ELR (cell line): ENCODE measurements at places on chromosomes 7 and 10.

DNA sequence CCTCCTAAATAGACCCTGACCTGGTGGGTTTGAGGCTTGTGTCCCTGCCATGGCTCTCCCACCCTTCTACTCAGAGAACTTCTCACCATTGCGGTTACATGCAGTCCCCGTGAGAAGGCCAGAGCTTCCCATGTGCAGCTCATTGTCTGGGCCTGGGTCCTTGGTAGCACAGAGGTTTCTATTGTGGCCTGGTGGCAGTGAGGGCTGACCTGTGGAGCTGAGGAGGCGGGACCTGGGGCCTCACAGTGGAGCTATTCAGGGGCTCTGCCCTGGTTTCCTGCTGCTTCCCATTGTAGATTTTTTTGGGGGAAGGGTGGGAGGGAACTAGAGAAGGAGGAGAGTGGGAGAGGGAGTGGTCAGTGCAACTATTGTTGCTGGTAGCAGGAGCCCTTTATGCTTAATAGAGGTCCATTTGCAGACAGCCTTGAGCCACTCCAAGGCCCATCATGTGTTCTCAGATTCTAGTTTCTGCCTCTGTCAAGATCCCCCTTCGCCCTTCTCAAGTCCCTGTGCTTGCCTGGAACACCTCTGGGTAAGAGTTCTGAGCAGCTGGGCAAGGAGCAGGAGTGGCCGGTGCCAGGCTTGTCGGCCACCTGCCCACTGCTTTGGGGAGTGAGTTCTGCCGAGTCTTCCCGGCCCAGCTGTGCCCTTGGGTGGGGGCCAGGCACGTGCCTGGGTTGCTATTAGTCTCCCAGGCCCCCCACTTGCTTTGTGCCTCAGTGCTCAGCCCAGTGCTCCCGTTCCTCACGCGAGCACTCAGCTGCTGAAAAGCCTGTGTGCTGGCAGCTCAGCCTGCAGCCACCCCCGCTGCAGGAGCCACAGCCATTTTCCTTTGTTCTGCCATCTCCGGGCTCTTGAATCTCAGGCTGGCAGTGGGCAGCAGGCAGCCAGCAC, 10.7 kb downstream of the TSPAN14 start:
- DNase-seq, result peak; percentile 17

- peak; percentile 28 for DNase-seq
These were observed 21.9 kb upstream of the FOXP2 start for GRCh38 chr7:114392686-114393085.

DNA sequence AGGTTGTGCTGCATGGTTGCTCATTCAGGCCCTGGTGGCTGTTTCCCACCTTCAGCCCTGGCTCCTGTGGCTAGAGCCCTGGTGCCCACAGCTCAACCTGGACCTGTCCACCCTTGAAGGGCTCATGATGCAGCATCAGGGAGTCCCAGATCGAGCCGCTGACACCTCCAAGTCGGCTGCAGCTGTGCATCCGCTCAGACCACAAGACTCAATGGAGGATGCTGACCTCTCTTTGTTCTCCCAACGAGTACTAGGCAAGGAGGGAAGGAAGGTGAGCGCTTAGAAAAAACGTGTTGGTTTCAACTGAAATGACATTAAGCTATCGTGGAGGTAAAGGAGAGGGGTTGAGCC, 9.5 kb upstream of the C10orf95 start:
- no peak for DNase-seq

DNA sequence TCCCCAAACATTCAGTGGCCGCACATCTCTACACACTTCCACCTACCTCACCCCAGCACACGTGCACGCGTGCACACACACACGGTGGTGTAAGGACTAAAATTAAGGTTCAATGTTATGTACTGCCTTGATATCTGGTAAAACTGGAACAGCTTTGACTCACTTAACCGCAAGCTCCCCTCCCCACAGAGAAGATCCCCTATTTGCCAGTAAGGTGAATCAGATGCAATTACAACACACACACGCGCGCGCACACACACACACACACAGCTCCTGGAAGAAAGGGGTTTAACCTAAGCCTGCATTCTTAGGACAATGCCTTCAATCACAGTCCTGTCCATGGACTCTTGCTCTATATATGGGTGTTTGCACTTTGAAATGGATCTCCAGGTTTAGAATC, 25.5 kb upstream of the VPS41 start:
- DNase-seq, result no peak

DNA sequence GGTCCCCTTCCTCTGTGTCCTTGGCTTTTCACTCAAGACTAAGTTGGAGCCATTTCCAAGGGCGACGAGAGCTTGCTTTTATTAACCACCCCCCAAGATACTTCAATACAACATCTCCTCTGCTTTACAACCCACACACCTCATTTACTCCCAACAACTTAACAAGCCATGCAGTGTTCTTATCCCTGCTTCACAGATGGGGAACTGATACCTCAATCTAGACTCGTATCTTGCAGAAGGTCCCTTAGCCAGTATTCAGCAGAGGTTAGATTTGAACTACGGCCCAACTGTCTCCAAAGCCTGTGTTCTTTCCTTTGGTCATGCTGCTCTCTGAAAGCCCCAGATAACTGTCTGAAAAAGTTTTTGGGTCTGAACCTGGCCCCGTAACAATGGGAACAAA, 444.8 kb downstream of the GRID1 start:
- DNase-seq, result no peak

DNA sequence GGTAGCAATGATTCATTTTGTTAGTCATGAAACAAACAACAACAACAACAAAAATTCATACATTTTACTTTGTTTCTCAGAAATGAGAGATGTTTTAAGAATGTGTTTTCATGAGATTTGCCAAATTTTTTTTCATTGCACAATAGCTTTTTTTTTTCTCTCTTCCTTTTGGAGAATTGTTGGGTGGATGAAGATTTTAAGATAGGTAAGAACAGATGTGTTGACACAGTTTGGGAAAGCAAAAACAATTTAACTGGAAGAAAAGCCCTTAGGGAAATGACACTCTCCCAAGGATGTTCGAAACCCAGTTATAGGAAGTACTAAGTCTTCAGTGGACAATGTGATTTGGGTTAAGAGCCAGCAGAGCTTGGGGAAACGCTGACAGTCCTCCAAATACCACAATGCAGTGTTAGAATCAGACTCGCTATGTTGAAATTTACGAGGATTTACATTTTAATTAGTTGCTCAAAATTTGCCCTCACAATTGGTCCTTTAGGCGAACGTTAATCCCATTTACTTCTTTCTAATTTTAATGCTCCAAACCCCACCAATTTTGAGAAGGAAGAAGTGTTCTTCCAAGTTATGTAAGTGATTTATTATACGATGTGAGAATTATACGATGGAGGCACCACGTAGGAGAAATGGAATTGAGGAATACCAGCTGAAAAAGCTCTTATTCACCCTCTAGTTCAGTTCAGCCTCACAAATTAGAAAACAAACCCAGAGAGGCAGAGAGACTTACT, 61.2 kb downstream of the HHEX start:
- DNase-seq, result peak; percentile 38

DNA sequence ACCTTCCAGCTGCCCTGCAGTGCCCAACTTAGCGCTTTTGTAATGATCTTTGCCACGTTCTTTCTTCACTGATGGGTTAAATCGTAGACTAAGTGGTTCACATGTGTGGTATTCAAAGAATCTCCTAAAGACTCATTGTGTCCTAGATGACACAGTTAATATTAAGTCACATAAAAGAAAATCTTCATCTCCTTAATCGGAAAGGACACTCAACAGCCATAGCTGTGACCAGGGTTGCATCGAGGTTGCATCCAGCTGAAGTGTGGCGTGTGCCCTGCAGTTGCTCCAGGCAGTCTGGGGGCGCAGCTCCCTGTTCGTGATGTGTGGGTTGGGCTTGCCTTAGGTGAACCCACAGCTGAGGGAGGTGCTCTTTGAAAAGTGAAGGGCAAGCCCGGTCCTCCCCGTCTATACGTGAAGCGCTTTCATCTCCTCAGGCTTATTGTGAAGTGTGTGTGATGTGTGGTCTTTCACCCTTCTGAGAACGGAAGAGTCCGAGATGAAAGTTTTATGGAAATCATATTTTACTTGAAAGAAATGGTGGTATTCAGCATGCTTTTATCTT, 122.7 kb downstream of the TRRAP start:
- no peak for DNase-seq

- DNase-seq, result no peak
These were observed 133.3 kb downstream of the VTI1A start for GRCh38 chr10:112580267-112580666.

GRCh38 chr7:2212906-2213305, 19.8 kb downstream of the MAD1L1 start:
- DNase-seq, result peak; percentile 42

- no peak for DNase-seq
These were observed 33.8 kb upstream of the TOMM7 start for GRCh38 chr7:22856416-22856815.

DNA sequence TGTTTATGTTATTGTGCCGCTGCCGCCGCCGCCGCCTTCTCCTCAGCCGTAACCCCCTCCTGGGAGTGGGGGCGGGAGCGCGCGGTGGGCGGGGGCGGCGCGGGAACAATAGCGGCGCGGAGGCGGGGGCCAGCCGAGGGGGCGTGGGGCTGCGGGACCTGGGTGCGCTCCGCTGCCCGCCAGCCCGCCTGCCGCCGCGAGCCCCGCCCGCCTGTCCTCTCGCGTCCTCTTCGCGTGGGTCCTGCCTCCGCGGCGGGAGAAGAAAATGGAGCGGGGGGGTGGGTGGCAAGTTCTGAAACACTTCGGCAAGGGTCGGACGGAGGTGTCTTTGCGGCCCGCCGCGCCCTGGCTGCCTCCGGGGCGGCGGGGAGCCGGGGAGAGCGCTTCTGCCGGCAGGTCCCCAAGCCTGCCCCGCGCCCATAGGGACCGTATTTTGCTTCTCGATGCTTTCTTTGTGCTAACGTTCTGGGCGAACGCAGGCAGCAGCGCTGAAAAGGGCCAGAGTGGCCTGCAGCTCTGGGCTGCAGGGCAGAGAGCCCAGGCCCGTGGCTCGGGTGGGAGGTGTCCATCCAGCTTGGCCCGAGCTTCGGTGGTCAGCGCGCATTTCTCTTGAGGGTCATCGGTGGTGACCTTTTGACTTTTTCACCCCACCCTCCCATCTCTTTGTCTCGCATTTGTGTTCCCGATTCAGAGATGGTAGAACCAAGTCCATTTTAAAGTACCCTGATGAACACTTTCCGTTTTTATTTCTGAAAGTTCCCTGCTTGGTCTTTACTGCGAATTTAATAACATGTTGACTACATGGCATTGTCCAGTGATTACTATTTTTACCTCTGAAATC, 613 bp downstream of the MAPK8 start:
- peak; percentile 62 for DNase-seq

DNA sequence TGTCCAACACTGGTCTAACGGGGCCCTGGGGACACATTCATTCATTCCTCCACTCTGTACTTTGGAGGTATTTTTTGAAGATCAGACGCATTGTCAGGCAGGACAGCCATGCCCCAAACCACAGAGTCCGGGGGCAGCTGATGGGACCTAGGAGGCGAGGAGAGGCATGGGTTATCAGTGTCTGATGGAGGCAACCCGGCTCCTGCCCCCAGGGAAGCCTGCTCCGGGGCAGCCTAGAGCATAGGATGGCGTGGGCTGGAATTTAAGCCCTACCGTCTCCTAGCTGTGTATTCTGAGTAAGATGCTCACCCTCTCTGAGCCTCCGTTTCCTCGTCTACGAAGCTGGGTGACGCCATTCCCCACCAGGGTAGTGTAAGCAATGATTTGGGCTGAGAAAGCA, 55.4 kb upstream of the ELN start:
- DNase-seq, result no peak

DNA sequence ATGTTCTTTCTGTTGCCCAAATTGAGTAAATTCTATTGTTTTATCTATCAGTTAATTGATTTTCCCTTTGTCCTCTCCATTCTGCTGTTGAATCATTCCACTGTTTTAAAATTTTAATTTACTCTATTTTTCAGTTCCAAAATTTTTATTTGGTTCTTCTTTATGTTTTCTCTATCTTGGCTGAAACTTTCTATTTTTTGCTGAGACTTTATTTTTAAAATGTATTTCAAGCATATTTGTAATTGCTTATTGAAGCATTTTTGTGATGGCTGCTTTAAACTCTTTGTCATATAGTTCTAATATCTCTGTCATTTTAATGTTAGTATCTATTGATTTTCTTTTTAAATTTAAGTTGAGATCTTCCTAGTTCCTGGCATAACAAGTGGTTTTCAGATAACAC, 60.5 kb downstream of the OR13A1 start:
- DNase-seq, result no peak

DNA sequence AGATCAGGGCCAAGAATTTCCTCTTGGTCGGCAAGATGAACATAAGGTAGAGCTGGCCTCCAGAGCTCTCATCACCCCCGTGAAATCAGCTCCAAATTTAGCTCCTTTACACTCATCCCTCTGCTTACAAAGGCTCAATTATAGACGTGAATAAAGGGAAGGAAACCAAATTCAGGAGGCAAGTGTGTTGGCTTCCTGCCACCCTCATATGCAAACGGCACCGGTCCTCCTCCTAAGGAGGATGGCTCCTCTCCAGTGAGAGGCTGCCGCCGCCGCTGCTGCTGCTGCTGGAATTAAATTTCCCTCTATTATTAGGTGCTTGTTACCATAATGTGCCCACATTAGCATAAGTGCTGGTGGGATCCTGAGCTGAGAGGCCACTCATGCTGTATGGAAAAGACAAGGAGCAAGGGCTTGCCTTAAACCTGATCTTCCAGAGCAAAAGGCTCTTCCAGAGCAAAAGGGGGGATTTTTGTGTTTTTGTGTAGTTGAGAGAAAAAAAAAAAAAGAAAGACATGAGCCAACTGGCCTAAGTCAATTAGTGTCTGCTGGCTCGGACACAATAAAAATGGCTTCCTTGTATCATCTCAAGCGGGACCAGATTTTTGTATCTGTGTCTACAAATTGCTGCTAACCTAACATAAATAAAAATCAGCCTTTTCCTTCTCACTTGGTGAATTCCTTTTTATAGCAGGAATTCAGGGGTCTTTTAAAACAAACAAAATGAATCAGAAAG, 68.4 kb downstream of the CDHR3 start:
- no peak for DNase-seq

GRCh38 chr10:58393317-58393716, 8.1 kb downstream of the TFAM start:
- peak; percentile 17 for DNase-seq

- DNase-seq, result no peak
These were observed 534.6 kb upstream of the POM121L12 start for GRCh38 chr7:52500841-52501240.

DNA sequence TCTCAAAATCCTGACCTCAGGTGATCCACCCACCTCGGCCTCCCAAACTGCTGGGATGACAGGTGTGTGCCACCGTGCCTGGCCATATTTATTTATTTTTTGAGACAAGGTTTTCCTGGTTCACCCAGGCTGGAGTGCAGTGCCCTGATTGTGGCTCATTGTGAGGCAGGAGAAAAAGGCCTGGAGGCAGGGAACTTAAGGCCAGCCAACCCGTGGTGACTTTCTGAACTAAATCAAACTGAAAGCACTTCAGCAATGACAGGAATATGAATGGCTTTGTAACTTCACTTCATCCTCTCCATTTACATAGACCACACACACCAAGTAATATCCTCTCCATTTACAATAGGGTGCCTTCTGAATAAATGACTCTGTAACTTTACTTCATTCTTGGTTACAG, 124.4 kb downstream of the CCDC3 start:
- no peak for DNase-seq

DNA sequence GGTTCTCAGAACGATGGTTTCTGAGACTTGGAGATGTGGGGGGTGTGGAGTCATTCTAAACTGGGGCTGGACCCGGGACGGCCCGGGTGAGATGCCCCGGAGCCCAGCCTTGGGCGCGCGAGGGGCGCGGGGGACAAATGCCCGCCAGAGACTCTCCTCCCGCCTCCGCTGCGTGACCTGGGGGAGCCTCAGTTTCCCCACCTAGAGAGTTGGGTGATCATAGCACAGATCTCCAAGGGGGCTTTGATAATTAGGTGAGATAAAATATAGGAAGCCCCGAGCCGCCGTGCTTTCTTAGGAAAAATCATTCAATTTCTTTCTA, 658 bp upstream of the FZD8 start:
- DNase-seq, result no peak
